ENCODE measurements at places on chromosomes 1 and 21.

DNA sequence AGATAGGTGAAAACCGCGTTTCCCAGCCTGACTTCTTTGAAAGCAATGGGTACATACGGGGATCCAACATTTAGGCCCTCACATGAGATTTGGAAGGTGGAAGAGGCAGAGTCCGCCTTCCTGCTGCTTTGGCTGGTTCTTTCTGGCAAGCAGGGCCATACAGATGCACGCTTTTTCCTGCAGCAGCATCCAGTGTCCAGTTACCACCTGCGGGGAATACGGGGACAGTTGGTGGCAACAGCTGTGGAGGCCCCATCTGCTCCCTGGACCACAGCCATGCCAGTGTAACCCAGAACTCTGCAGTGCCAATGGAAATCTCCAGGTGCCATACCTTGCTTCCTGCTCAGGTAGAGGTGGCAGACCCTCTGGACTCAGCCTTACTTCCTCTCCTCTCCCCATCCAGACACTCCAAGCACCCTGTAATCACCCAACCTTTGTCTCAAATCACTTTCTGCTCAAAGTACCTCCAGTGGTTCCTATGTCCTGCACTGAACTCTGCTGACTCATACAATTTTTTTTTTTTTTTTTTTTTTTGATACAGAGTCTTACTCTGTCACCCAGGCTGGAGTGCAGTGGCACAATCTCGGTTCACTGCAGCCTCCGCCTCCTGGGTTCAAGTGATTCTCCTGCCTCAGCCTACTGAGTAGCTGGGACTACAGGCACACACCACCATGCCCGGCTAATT, 68.3 kb downstream of the SLC16A1 start:
- no peak for DNase-seq

DNA sequence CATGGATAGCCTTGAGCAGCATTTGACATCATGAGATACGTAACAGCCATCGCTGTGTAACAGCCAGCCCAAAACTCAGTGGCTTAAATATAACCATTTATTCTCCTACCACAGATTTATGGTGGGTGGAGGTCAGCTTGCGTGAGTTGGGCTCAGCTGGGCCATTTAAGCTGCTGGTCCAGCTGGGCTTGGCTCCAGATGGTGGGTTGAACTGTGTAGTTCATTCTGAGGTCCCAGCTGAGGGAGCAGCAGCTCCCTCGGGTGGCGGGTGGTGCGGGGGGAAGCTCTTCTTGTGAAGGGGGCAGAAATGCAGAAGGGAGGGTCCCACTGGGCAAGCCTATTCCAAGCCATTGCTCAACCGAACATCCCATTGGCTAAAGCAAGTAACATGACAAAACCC, 75.9 kb downstream of the IGSF21 start:
- DNase-seq, result no peak

GRCh38 chr1:63010913-63011660, 227.2 kb downstream of the ATG4C start:
- DNase-seq, result no peak

GRCh38 chr1:29800522-29800956, 564.2 kb downstream of the PTPRU start:
- no peak for DNase-seq

DNA sequence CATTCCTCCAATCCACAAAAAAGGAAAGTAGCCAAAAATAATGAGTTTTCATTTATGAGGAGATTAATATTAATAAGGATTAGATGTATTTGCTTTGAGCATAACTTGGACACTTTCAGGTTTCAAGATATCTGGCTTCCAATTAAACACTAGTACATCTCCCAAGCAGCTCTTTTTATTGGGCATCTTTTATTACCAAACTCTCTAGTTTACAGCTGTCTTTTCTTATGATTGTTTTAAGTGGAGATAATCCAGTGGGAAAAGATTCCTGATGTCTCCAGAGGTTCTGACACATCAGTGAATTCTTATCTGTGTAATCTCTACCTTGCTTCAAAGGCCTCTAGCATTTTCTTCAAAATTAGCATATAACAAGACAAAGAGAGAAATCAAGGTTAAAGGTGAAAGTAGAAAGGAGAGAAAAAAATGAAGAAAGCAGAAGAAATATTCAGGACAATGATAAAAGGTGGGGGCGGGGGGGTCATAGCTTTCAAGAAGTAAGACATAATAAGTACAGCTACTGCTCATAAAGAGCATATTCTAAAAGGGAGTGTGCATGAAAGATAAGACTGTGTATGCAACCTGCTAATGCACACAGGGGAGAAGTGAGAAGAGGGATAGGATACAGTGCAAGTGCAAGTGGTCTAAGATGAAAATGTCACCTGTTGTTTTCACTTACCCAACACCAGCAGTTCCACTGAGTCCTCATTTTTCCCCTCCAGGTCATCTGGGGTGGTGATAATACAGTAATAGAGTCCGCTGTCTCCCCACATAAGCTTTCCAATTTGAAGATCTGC, 19.1 kb downstream of the ILDR2 start:
- DNase-seq, result no peak

DNA sequence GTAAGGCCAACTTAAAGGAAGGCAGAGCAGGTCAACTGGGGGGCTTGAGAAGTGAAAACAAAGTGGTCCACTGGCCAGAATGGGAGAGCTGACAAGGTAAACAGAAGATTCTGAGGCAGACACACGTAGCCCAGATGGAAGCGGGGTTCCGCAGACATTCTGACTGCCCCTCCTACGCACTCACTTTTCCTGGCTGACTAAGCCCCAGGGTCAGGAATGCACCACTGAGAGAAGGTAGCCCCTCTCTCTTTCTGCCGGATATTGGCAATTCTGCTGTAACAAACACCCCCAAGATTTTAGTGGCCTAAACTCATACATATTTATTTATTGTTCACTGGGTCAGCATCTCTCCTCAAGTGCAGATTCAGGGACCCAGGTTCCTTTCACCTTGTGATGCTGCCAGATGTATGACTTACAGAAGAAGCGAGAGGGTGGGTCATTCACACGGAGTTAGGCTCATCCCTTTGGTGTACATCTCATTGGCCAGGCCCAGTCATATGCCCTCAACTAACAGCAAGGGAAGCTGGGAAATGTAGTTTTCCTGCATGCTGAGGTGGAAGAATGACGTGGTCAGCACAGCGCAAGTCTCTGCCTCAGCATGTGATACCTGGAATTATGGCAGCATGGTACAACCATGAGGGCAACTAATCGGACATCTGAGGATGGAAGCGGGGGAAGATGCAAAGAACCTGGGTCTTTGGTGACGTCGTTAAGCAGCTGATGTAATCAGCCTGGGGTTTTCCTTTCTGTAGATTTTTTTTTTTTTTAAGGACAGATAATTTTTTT, 43.4 kb upstream of the MRPS6 start:
- peak; percentile 61 for DNase-seq

DNA sequence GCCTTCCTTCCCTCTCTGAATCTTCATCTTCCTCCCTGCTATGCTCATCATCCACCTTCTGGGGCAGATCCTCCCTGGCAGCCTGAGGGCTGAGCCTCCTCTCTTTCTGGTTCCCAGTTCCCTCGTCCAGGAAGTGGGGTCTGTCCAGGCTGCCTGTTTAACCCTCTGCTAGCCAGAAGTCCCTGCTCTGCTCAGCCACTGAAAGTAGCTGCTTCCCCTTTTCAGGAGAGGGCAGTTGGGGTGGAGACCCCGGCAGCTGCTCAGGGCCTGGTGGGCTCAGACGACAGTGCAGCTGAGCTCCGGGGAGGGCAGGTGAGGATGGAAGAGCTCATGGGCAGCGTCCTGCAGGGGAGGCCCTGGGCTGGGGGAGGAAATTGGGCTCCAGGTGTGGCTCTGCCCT, 43.1 kb upstream of the ETV3 start:
- DNase-seq, result no peak

GRCh38 chr1:229470406-229471043, 36.6 kb upstream of the ACTA1 start:
- DNase-seq, result no peak

GRCh38 chr1:246978281-246978680, 29.6 kb downstream of the ZNF695 start:
- no peak for DNase-seq

DNA sequence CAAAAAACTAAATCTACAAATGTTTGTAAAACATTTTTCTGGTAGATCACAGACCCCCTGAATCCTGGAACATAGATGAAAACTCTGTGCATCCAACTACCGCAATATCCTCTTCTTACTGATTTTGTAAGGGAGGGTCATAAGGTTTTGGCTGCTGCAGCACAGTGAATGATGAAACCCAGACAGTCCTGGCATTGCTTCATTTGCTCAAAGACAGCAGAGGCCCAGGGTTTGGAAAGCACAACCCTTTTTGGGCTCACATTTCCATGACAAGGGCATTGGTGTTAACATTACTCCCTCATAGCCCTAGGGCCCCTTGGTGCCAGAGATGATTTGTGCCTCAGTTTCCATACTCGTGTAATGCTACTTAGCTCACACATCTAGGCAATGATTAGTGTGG, 51.2 kb downstream of the PLXNA2 start:
- DNase-seq, result no peak

Data from CD4-positive, alpha-beta T cell treated with Interleukin-2 at 100 ng/mL for 4 hours (primary cell).